Activated CD8-positive, alpha-beta memory T cell treated with anti-CD3 and anti-CD28 coated beads for 1 hour (primary cell): ENCODE measurements at places on chromosomes 2 and 18.

- DNase-seq = no peak
Measured at GRCh38 chr18:78405763-78406162, 573.9 kb upstream of the SALL3 start.

DNA sequence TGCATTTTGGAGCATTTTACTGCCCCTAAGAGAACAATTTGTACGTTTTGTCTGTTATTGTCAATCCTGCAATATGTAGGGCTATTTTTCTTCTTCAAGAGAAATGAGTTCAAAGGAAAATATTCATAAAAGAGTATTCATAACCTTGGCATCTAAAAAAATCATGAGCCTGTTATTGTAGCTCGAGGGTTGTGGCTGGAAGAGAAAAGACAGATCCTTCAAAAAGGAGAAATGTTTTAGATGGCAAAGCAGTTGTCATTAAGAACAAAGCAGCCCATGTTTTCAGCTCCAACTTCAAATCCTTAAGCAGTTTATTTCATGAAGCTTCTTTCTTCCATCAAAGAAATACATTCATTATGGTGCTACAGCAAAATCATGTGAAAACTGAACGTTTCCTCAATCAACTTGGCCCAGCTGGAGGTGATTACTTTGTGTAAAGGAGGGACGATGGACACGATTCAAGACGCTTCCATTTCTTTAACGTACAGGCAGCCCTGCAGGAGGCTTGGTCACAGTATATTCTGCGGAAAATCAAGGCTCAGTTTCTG is 31.4 kb downstream of the QPCT start:
- DNase-seq = no peak

DNA sequence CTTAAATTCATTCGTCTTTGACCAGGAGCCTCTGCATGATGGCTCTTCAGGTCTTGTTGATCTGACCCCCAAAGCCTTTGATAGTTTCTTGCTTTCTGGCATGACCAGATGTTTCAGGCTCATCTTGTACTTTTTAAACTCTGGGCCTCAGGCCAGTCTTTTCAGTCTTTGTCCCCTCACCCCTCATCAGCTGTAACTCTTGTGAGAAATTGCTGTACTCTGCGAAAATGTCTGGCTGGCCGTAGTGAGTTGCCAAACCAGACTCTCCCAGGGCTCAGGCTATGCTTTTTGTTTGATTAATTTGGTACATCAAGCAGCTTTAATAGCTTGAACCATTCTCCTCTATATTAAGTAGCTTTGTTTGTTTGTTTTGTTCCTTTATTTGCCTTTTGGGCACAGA is 75.9 kb downstream of the BABAM2 start:
- DNase-seq = no peak

DNA sequence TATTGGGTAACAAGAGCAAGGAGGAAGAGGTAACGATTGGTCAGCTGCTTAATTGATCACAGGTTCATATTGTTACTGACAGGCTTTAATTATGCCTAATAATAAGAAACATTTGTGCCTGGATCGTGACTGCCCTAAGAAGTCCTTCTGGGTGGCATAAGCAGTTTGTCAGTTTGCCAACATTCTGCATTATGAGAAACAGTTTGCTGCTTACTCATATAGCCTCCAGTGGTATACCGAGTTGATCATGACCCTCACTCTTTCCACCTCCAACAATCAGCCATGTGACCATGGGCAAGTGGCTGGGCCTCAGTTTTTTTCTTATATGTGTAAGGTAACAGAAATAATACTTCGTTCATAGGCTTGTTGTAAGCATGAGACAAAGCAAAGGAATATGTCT is 96.6 kb upstream of the CABLES1 start:
- no peak for DNase-seq
